Stimulated activated CD8-positive, alpha-beta memory T cell treated with anti-CD3 and anti-CD28 coated beads, Interleukin-15, amount 100 ng/mL, for 24 hours (primary cell): ENCODE measurements at places on chromosomes 11 and 22.

GRCh38 chr11:101775033-101775432 is 139.8 kb upstream of the CEP126 start:
- no peak for DNase-seq

DNA sequence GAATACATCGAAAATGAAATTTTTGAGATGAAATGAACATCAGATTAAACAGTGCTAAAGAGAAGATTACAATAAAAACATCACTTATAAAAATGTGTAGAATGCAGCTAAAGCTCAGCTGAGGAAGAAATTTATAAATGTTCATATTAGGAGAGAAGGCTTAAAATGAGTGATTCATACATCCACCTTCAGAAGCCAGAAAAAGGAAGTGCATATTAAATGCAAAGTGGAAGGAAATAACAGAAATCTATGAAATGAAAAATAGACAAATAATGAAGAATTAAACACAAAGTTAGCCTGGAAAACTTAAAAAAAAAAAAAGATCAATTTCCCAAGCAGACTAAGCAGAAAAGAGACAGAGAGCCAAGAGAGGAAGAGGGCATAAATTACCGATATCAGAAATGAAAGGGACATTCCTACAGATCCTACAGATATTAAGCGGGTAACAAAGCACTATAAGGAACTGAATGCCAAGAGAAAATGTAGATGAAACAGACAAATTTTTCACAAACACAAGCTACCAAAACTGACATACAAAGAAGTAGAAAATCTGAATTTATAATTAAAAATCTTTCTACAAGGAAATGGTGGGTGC is 7.2 kb upstream of the MOB2 start:
- DNase-seq = no peak

DNA sequence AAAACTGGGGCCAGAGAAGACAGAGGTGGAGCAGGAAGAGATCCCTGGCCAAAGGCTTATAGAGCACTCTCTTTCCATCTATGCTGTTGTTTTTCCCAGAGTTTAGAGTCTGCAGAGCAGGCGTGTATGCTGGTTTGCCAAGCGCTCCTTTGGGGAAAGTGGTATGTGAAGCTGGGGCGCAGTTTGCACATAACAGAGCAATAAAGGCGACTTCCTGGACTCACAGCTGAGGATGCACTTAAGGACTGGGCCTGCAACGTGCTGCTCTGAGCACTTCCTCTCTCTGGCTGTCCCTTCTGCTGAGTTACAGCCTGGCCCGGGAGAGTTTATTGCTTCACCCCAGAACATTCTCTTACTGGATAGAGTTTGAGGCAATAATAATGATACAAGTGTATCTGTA is 41.7 kb downstream of the THAP12 start:
- DNase-seq = no peak

DNA sequence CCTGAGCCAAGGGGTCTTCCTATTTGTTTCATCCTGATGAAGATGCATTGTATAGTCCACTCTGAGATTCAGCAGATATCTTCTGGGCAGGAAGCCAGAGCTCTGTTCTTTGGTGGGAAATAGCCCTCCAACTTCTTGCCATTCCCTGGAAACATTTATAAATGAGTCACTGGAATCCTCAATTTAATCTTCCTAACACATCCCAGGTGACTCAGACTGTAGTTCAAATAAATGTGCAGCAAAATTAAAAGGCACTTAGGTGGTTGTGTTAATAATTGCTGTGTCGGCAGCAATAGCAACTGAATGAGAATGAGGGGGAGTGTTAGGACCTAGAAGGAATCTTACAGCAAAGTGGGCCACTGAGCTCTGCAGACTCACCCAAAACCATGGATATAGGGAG is 108.6 kb downstream of the INSC start:
- no peak for DNase-seq

DNA sequence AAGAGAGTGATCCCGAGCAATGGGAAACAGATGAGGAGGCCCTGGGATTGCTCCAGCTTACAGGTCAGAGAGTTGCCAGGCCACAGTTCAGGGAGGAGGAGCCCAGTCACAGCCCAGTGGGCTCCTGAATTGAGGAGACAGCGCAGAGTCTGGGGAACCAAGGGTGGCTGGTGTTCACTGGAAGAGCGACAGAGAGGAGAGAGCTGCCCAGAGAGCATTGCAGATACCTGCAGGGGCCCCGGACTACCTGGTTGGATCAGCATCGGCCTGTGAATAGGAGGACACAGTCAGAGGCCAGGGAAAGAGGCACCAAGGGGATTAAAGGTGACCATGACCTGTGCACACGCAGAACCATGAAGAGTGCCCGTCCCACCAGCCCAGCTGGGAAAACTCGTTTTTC is 648.6 kb downstream of the TBC1D22A start:
- DNase-seq = no peak

DNA sequence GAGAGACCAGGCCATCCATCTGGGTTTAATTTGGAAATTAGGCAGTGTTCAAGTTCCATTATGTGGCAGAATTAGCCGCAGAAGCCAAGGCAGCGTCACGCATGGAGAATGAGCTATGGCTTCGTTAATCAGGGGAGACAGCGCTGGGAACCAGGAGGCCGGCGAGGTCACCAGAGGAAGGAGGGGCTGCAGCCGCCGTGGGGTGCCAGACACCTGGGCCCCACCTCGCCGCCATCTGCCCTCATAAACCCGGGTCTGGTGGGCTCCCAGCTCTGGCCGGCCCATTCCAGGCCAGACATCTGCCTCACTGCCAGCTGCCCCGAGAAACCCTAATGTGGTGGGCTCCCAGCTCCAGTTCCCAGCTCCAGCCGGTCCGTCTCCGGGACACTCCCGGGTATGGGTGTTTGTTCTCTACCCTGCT is 676.9 kb downstream of the BRD1 start:
- no peak for DNase-seq

DNA sequence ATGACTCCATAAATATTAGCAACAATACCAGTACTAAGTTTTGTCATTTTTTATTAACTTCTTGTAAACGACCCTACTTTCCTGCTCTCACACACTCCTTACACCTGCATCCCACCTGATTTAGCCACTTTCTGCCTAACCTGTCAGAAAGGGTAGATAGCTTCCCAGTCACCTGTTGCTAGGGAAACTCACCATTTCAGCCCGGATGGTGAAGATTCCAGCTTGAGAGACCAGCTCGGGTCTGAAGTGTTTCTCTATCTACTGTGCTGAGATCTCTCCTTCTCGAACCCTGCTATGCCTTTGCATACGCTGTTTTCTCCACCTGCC is at the start of gene PARVG:
TSS of gene PARVG (plus strand) at position 220 of the 327 bp plus-strand sequence. CDS start 2,405 bp downstream, outside the sequence.
- no peak for DNase-seq

GRCh38 chr22:50483977-50484853 is 2.4 kb upstream of the MIOX start:
- no peak for DNase-seq

GRCh38 chr22:45880091-45880715 is 96.8 kb downstream of the WNT7B start:
- DNase-seq = no peak

- no peak for DNase-seq
These were observed 225.4 kb downstream of the CASP12 start for GRCh38 chr11:104672897-104673296.

GRCh38 chr11:117281869-117282268 is 9.3 kb upstream of the BACE1-AS start:
- DNase-seq = no peak

- DNase-seq = no peak
These were observed 85.5 kb upstream of the B3GAT1 start for GRCh38 chr11:134497586-134497985.

- no peak for DNase-seq
These were observed 4.8 kb upstream of the CKAP5 start for GRCh38 chr11:46850829-46851380.

DNA sequence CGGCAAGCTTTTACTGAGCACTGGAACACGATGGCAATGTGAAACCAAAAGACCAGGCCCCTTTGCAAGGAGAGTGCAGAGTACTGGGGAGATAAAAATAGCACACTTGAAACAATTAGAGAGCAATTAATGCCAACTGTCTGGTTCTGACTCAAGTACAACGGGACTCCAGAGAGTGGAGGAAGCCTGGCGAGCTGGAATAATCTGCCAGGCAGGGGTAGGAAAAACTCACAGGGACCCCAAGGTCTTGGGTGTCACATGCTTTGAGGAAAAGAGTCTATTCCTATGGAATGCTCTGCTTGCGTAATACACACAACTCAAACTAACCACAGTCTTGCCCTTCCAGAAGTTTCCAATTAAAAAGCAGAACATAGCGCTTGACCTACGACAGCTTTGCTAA is 113.0 kb upstream of the CLMP start:
- no peak for DNase-seq

DNA sequence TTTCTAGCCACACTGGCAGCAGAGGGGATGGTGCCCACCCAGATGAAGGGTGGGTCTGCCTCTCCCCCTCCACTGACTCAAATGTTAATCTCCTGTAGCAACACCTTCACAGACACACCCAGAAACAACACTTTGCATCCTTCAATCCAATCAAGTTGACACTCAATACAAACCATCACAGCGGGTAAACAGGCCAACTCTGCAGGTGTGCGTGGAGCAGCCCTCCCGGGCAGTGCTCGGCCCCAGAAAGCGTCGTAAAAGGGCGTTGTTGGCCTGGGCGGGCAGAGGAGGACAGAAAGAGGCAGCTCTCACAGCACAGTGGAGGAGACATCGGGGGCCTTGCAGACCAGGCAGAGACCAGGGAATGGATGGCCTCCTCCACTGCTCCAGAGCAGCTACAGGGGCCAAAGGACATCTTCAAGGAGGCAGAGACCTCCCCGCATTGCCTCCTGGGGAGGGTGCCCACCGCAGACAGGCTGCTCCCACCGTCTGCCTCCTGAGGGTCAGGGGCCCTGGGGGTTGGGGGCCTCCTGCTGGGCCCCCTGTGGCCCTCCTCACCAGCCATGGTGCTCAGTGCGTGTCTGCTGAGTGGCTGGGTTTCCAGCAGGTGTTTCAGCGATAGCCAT is 56.1 kb upstream of the FADD start:
- DNase-seq = no peak

DNA sequence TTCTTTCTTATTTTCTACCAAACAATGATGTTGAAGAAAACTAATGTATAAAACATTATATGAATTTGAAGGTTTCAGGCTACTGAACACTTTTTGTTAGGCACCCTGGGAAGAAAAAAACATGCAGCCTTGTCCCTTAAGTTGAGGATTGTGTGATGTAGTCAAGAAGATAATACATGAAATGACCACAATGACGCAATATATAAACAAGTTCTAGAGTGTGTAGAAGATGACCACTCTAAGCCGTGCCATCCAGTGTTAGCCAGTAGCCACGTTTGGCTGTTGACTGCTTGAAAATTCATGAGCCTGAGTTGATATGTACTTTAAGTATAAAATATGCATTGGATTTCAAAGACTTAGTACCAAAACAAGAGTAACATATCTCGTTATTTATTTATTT is 16.2 kb downstream of the SWAP70 start:
- no peak for DNase-seq

DNA sequence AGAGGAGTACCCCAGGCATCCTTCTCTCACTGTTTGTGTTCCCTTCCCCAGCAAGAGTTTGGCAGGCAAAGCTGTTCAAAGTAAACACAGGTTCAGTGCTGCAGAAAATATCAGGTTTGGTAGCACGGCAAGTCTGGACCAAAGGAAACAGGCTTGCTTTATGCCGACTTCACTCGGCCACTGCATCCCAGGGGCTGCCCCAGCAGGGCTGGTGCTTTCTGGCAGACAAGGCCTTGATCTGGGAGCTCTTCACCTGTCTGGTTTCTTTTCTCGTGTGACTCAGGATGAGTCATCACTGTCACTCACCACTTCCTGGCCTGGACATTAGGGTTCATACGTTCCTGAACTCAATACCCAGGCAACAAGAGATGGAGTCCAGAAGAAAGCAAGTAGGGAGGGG is 52.6 kb upstream of the NAV2 start:
- no peak for DNase-seq

- DNase-seq = no peak
These were observed 28.5 kb downstream of the IMMP1L start for GRCh38 chr11:31480930-31481329.

DNA sequence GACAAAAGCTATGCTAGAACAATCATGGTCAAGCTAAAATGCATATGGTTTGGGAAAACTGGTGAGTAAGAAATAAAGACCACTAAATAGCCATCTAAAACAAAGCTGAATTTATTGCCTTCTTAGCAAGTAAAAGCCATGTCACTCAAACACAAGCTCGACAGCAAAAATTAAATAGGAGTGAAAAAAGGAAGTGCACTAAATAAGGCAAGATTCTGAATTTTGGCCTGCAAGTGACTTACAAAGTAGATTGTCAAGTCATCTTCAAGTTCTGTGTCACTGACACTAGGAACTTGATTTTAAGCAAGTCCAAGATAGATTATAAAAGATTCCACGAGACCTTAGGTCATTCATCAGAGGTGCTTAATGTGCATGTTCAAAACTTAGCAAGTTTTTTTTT is 27.4 kb downstream of the TUG1 start:
- DNase-seq = no peak

GRCh38 chr11:111836162-111836561 is 35.2 kb downstream of the ALG9 start:
- DNase-seq = no peak

DNA sequence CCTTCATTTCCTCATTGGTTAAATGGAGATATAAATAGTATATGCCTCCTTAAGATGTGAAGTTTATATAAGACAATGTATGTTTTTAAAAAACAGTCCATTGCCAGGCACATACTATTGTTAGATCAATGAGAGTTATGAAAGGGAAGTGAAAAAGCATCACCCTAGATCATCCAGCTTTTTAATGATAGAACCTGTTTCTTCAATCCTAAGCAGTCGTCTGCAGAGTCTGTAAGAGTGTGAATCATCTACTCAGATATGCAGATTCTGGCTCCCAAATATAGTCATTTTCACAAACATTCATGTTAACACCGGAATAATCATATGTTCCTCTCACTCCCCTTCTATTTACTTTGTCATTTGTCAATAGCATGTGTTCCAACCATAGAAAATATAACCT is 65.3 kb upstream of the SLN start:
- no peak for DNase-seq

DNA sequence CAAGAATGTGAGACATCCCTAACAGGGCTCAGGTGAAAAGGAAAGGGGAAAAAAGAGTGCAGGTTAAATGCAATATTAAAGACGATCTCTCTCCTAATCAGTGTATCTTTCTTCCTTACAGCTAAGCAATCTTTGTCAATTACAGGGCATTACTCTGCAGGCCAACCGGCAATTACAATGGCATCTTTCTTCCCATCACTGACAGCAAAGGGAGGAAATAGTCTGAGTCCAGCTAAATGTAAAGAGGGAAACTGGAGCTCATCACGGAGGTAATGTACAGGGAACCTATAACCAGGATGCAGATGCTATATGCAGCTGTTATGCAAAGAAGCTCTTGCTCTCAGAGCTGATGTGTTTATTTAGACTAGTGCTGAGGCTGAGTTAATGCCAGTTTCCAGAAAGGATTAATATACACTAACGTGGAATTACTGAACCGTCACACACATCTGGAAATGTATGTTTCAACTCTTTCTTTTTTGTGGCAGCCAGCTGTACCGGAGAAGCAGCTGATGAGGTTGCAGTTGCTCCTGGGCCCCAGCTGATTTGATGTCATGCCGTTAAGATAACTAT is 121.6 kb downstream of the KIRREL3 start:
- DNase-seq = no peak

GRCh38 chr11:72140661-72141060 is 5.1 kb downstream of the FOLR3 start:
- no peak for DNase-seq

GRCh38 chr22:19892257-19892879 is 37.7 kb upstream of the GNB1L start:
- peak; percentile 18 for DNase-seq
